ENCODE measurements at places on chromosomes 5 and 9. TPM values are rescaled to one million over a fixed set of nuclear protein-coding genes. Genes with fewer than 3 reads are reported as not detected.

DNA sequence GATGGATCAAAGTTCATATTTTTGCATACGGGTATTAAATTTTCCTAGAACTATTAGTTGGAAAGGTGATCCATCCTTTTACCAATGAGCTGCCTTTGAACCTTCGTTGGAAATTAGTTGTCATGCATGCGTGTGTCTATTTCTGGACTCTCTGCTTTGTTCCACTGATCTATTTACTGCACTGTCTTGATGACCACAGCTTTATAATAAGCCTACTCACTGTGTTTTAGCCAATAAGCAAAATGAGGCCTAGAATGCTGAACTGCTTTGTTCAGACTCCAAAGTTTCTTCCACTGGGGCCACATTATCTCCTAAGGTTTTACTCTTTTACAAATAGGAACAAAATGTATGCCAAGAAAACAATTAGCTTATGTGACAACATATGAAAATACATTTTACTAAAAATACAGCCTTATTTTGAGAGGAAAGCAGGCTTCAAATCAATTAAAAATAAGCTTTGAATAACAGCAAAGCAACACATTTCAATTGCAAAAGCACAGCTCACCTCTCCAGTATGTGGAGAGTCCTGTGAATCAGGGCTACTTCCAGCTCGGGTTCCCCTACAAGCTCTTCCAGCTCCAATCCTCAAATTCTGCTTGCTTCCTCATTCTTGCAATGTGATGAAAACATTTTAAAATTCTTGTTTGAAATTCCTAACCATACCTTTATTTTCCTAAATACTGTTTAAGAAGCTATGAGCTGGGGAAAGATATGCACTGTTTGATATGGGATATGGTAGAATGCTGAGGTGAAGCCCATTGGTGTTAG lies 72.0 kb downstream of the RETREG1 start:
- DNase-seq: no peak

SMIM3 gene
- total RNA-seq: 18.5 TPM

DNA sequence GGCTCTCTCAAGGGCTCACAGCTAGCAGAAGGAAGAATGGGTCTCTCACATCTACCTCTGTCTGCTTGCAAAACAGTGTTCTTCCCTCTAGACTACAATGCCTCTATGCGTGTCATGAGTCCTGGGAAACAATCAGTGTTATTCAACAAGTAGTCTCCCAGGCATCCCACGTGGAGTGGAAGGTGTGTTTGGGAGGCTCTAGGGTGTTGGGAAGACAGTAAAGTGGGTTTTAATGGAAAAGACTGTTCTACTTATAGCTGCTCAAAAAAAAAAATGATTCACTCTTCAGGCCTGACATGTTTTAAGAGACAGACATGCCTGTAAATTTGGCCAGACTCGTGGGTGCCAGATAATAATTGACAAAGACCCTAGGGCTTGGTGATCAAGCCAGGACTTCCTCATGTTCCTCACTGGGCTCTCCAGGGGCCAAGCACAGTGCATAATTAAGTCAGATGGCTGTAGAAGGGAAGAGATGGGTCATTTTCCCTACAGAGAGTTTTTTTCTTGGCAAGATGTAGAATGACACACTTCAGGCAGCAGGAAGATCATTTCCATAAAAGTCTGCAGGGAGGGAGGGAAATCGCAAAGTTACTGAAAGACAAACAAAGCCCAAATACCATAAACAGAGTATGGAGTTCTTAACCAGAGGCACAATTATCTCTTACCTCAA lies 246.4 kb downstream of the ACTL7B start:
- DNase-seq: no peak

GRCh38 chr5:171975877-171976667 lies 30.4 kb downstream of the FBXW11 start:
- no peak for DNase-seq

PCDHB7 gene
- total RNA-seq: 2.0 TPM

- no peak for DNase-seq
Observed at GRCh38 chr5:145937432-145938250, 1.3 kb downstream of the SH3RF2 start.

- no peak for DNase-seq
Observed at GRCh38 chr5:78953092-78953800, 31.9 kb downstream of the ARSB start.

GRCh38 chr9:85172001-85172978 lies 502.8 kb downstream of the NTRK2 start:
- no peak for DNase-seq
